Activated CD8-positive, alpha-beta memory T cell treated with anti-CD3 and anti-CD28 coated beads for 4 hours (primary cell): ENCODE measurements at places on chromosomes 13 and 19.

- DNase-seq, result no peak
These were observed 49.7 kb downstream of the COMP start for GRCh38 chr19:18741124-18742121.

DNA sequence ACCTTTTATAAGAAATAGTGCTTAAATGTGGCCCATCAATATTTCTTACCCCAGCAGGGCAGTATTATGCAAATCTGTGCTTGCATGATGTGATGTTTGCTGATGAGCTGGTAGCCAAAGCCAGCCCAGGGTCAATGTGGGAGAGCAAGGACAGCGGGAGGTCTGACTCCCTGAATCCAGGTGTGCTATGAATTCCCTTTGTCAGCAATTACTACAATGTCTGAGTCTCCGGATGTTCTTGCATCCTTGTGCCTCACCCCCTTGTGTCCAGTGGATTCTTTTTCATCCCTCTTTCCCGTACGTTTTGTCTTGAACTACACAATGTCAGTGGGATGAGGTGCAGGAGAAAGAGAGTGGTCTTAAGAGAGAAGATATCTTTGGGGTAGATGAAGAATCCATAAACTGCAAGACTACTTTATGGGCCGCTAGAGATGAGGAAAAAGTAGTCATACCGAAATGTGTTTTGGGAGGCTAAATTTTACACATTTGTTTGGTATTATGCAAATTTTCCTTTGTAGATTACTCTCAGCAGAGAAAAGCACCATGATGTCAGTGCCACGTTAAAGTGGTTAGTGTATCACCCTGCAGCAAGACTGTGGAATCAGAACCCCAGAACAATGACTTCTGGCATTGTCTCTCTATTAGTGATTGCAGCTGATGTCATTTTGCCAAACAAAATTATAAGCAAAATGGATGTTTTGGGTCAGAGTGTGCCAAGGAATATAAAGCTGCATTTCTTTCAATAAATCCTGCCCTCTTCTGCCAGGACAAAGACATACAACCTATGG is 53.5 kb upstream of the TSHZ3 start:
- DNase-seq, result no peak

DNA sequence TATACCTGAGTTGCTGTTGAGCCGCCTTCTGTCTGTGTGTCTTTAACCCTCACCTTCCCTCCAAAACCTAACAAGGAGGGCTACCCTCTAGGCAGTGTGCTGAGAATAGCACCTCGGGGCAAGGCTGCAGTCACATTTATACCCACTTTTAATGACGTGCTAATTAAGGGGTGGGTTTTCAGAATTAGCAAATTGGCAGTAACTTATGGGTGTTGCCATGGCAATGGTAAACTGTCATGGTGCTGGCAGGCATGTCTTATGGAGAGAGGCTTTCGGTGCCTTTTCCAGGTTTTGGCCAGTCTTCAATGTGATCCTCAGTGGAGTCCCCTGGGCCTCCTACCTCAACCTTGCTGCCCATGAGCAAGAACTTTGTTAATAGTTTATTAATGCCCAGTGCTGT is 1.2 kb upstream of the PNMA8A start:
- DNase-seq, result no peak

DNA sequence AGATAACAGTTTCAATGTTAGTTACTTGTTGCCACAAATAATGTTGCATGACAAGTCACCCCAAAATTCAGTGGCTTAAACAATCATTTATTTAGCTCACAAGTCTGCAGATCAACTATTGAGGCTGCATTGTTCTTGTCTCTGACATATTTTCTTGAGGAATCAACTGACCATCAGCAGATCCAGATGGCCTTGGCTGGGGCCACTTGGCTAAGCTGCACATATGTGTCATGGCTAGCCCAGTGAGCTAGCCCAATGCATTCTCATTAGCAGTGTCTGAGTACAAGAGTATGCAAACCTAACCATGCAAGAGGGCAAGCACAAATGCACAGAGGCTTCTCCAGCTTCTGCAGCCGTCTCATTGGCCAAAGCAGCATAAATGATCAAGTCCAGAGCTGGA is 180.4 kb downstream of the DNAJC15 start:
- no peak for DNase-seq

DNA sequence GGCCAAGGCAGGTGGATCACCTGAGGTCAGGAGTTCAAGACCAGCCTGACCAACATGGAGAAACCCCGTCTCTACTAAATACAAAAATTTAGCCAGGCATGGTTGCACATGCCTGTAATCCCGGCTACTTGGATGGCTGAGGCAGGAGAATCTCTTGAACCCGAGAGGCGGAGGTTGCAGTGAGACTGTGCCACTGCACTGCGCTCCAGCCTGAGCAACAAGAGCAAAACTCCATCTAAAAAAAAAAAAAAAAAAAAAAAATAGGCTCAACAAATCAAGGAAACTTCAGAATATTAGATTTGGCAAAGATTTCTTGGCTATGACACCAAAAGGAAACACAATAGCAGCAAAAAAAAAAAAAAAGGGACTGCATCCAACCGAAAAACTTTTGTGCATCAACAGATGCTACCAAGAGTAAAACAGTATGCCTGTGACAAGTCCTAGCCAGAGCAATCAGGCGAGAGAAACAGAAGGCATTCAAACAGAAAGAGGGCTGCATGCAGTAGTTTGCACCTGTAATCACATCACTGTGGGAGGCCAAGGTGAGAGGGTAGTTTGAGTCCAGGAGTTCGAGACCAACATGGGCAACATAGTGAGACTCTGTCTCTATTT is 23.8 kb downstream of the ZNF160 start:
- DNase-seq, result no peak

DNA sequence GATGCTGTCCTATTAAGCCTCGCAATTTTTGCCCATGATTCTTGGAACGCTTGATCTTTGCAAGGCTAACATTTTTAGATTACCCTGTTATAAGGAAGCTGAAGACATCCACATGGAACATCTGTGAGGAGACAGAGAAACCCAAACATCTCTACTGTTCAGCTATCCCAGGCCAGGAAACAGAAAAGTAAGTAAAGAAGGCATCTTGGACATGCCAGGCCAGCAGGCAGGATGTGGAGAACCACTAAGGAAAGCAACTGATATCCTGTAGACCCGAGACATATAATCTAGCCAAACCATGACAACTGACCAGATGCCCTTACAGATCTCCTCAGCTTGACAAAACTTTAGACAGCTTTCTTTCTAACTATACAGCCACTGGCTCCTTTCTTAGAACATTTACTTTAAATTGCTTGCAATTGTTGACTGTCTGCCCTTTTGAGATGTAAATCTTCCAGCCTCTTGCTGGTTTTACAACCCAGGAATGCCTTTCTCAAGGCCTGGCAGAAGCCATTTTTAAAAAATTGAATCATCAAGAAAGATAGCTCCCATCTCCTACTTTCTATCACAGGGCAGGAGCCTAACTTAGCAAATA is 255.8 kb upstream of the DACH1 start:
- DNase-seq, result no peak

DNA sequence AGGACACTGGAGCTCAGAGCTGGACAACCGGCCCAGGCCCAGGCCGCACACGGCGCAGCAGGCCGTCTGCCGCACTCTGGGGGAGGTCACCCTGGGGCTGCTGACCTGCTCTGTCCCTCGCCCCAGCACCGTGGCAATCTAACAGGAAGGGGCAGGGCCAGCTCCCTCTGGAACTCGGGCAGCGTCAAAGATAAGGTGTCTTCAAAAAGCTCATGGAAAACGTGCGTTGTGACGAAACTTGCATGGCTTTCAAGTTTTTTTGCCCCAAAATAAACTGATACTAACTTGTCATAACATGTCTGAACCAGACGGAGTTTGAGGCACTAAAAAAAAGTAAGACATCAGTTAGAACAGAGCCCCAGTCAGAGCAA is 12.2 kb upstream of the ATP8B3 start:
- DNase-seq, result no peak

GRCh38 chr19:15331419-15332310 is 674 bp downstream of the BRD4 start:
- DNase-seq, result peak; percentile 25

DNA sequence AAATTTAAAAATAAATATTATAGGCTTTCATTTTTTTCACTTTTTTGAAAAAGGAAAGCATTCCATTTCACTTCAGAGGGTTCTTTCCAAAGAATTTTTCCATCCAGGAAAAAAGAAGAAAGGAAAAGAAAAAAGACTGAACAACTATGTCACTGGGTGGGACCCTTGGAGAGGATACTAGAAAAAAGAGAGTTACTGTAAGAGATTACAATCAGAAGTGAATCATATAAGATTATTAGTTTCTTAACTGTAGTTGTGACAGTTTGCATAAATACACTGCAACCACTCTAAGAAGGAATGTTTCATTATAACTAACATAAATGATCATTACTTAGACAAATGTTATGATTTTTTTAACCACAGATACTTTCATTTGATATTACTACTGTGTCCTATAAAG is 87.8 kb downstream of the KLF12 start:
- no peak for DNase-seq

DNA sequence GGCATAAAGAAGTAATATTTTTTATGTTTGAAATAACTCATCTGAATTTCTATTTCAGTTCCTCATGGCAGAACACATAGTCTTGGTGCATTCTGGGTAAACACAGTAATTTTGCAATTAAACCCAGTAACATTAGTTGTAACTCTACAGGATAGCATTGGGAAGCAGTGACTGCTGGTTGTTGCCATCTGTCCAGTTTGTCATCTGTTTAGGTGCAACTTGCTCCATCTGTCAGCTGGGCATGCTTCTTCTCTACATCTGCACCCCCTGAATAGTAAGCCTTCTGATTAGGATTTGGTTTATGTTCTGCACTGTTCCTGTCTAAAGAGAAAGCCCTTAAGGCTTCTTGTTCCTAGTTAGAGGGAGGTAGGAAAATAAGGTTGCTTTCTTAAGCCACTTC is 63.5 kb upstream of the CSNK1A1L start:
- no peak for DNase-seq

GRCh38 chr19:35513628-35514281 is at the start of gene DMKN:
Gene DMKN (minus strand): TSS chr19:35513649. CDS start chr19:35513475, 174 bp downstream.
- DNase-seq, result no peak

GRCh38 chr19:12791345-12792050 is at the start of gene JUNB:
Gene JUNB (plus strand): TSS chr19:12791486. CDS start chr19:12791772, 286 bp downstream.
- DNase-seq, result peak; percentile 96

- DNase-seq, result peak; percentile 32
These were observed 714 bp downstream of the NDFIP2 start for GRCh38 chr13:79481685-79482052.

GRCh38 chr19:1168572-1169410 is 5.3 kb downstream of the SBNO2 start:
- DNase-seq, result no peak

DNA sequence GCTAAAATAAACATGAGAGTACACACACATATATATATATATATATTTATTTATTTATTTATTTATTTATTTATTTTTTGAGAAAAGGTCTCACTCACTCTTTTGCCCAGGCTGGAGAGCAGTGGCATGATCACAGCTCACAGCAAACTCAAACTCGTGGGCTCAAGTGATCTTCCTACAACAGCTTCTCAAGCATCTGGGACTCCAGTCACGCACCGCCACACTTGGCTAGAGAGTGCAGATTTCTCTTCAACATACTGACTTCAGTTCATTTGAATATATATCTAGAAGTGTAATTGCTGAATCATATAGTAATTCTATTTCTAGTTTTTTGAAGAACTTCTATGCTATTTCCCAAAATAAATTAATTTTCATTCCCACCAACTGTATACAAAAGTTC is 1711.8 kb downstream of the SLITRK5 start:
- no peak for DNase-seq

- no peak for DNase-seq
These were observed 129.2 kb downstream of the TBC1D4 start for GRCh38 chr13:75352641-75353327.

DNA sequence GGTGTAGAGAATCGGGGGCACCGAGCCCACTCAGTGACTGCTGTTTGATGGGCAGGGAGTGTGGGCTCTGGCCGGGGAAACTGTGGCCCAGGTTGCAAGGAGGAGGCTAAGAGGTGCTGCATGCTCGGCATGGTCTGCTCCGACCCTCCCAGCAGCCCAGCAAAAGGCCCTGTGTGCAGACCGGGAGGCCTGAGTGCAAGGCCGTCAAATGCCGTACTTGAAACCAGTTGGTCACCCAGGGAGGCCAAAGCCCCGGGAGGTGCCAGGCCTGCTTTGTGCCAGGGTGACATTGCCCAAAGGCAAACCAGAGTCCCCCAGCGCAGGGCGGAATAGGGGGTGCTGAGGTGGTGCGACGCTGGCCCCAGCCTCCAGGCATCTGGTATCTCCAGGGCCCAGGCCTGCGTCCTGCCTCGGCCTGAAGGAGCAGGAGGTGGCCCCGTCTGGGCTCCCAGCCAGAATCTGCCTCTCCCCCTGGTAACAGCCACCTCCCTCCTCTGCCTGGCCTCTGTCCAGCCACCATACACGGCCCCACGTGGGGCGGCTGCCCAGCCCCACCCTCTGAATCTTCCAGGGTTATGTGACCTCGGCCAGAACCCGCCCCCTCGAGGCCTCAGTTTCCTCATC is 4.0 kb downstream of the PIK3R2 start:
- DNase-seq, result no peak

DNA sequence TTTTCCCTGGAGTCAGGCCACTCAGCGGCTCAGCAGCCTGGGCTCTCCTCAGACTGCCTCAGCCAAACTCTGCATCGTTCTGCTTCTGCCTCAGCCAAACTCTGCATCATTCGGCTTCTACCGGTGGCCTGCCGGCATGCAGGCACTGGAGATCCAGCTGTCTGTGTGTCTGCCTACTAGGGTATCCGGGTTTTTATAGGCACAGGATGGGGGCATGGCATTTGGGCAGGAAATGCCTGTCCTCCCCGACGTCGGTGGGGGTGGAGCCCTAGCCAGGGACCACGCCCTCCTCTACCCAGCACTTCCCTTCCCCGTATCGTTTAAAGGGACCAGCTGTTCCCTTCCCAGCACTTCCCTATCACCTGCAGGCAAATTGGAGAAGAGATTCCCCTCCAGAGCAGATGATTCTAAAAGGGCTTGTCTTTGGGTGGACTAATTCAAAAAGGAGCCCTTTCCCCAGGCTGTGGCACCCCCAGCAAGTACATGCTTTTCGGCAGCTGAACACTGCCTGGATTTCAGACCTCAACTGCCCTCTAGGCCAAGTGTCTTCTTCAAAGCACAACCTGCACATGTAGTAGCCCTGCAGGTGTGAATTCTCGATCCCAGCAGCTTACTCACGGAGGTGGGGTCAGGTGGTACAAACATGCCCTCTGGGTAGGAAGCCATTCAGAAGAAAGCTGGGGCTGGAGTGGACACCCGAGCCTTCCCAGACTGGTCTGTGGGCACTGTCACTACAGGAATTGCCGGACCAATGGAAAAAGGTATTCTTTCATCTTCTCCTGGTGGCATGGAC is 25.4 kb upstream of the GPR12 start:
- DNase-seq, result peak; percentile 3

DNA sequence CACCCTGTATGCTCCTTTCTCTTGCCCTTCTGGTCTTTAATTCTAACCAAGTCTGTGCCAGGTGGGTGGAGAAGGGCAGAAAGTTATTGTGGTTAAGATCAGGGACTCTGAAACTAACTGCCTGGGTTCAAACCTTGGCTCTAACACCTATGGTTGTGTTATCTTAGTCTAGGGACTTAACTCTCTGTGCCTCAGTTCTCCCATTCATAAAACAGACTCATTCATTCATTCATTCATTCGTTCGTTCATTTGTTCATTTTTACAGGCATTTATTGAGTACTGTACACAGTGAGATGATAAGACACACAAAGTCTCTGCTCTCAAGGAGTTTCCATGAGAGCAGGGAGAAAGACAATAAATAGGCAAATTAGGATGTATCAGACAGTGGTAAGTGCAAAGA is 30.1 kb downstream of the SOX21 start:
- DNase-seq, result no peak

GRCh38 chr19:10719466-10719961 is 1.6 kb downstream of the DNM2 start:
- DNase-seq, result no peak
